NCI-H187 (cell line): ENCODE measurements at places on chromosomes 4 and X.

DNA sequence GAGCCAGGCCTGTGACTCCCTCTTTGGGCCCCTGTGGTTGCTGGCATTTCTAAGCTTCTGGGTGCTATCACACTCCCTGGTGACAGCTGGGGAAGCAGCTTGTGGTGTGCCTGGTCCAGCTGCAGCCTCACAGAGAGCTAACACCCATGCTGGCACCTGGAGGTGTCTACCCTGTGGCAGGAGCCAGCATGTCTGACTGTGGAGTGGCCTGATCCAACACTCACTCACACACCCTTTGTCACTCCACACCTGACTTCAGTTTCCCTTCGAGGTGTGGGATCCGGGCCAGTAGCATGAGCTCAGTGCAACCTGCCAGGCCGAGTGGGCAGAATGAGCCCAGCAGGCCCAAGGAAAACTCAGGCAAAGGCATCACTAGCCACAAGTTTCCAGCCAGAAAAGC is 67.5 kb downstream of the TECRL start:
- no peak for DNase-seq

- DNase-seq: no peak
Observed at GRCh38 chr4:152965611-152966010, 29.5 kb downstream of the FHDC1 start.

GRCh38 chr4:80138551-80139538 is 58.5 kb upstream of the PRDM8 start:
- no peak for DNase-seq

- peak; percentile 55 for DNase-seq
Observed at GRCh38 chrX:129606918-129607317, 47.8 kb downstream of the APLN start.

GRCh38 chr4:114209584-114209983 is 230.1 kb upstream of the ARSJ start:
- no peak for DNase-seq

DNA sequence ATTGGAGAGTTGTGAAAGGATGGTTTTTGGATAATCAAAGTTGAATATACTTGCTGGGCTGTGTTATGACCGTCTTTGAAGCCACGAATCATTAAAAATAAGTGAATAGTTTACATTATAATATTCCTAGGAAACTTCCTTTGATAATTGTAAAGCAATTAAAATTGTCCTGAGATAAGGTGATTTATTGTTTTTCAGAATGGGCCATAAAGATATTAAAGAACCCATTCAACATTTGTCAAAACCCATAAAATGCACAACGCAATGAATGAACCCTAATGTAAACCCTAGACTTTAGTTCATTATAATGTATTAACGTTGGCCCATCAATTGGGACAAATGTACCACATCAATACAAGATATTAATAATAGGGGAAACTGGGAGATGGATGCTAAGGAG is 11.4 kb downstream of the FHL1 start:
- no peak for DNase-seq

- no peak for DNase-seq
Observed at GRCh38 chrX:37348231-37348970, 763 bp upstream of the PRRG1 start.

DNA sequence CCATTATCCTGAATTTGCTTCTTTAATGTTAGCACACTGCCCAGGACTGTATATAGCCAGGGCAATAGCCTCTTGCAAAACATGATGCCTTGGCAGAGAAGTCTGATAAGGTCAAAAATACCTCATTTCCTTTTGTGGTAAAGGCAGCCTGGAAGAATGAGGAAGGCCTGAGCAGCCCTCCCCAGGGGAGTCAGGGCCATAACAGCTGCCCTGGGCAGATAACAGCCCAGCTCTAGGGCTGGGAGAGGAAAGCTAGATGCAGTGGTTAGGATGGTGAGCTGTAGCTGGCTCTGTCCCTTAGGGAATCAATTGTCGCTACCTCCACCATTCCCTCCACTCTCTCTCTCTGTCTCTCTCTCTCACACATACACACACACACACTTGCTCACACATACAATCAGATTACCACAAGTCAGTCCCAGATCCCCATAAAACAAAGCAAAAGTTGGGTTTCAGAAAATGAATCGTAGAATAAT is 29.2 kb downstream of the EFHC2 start:
- DNase-seq: no peak

- DNase-seq: no peak
Observed at GRCh38 chr4:159428975-159429692, 326.3 kb downstream of the RAPGEF2 start.

GRCh38 chr4:74365761-74366160 is 816 bp downstream of the EREG start:
- DNase-seq: peak; percentile 8

DNA sequence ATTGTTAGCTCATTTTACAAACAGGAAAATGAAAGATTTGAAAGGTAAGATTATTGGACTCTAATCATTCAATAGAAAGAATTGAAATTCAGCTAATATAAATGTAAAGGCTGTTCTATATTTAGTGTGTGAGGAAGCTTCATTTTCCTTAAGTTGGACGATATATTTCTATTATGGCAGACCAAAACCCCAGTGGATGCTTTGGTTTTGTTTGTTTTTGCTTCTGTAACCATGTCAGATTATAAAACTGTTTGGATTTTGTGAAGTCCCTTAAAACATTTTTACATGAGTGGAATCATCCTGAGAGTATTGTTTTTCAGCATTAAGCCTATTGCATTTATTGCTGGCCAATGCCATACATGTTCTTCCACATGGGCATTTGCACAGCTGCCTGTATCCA is 110.2 kb upstream of the ENPEP start:
- DNase-seq: no peak

DNA sequence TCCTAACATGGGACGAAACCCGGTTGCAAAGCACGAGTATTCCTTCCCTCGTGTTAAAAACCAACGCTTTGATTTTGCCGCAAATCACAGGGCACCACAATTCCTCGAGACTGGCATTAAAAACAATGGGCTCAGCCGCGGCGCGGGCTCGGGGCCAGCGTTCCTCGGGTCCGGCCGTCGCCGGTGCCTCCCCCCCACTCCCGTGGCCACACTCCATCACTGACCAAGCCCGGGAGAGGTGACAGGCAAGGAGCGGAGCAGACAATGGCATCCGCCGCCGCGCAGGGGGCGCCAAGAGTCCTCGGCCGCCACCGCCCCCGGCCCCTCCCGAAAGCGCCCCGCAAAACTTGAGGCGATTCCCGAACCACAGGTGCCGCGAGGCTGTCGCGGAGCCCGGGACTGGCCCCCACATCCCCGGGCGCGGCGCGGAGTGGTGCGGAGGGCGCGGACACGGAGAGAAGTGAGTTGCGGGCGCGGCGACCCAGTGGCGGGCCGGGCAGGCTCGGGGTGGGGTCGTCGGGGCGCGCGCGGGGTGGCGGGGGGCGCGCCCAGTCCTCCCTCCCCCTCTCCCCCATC is 445 bp downstream of the AP1S2 start:
- no peak for DNase-seq

DNA sequence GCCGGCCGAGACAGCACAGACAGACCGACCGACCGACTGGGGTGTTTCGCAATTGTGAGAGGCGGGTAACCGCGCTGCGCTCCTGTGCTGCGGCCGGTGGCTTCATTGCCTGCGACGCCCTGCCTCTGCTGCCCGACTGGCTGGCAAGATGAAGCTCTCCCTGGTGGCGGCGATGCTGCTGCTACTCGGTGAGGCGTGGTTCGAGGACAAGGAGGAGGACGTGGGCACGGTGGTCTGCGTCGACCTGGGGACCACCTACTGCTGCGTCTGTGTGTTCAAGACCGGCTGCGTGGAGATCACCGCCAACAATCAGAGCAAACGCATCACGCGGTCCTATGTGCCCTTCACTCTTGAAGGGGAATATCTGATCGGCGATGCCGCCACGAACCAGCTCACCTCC is 565.7 kb upstream of the SMIM31 start:
- no peak for DNase-seq

DNA sequence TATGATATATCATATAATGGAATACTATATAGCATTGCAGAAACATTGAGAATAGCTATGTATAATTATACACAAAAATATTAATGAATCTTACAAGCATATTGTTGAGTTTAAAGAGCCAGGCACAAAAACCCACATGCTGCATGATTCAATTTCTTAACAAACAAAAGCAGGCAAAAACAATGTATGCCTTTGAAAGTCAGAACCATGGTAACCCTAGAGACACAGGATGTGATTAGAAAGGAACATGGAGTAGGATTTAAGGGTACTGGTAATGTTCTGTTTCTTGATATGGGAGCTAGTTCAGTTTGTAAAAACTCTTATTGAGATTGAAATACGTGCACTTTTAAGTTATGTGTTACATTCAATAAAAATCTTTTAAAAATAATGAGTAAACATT is 21.5 kb downstream of the CXCL8 start:
- DNase-seq: no peak

DNA sequence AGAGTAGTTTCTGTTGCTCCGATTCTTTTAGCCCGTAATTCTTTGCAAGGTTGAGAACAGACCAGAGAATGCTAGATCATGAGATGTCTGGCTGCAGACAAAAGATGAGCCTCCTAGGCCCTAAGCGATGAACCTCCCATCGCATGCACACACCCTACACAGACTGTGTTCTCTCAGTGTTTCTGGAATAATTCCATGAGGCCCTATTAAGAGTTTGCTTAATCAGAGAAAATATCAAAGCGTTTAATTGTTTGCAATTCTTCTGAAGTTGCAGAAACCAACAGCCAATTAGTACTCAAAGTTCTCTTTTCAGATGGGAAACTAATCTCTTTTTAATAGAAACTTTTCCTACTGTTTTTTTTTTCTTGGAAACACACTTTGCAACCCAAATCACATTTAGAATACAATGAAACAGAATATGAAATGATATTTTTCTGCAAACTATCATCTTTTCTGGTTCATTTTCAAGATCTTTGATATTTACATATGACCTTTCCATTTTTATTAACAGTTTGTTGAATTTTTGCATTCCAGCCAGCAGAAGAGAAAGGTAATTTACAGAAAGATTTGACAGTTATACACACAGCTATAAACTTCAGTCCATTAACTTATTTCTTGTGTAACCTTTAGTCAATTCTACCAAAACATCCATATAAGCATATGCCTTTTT is 1525.6 kb downstream of the ARAP2 start:
- DNase-seq: no peak

GRCh38 chr4:138135610-138136009 is 106.5 kb downstream of the SLC7A11 start:
- no peak for DNase-seq

- DNase-seq: no peak
Observed at GRCh38 chr4:31983246-31983645, 1263.1 kb downstream of the PCDH7 start.

GRCh38 chr4:170697045-170697444 is 607.3 kb upstream of the AADAT start:
- no peak for DNase-seq

DNA sequence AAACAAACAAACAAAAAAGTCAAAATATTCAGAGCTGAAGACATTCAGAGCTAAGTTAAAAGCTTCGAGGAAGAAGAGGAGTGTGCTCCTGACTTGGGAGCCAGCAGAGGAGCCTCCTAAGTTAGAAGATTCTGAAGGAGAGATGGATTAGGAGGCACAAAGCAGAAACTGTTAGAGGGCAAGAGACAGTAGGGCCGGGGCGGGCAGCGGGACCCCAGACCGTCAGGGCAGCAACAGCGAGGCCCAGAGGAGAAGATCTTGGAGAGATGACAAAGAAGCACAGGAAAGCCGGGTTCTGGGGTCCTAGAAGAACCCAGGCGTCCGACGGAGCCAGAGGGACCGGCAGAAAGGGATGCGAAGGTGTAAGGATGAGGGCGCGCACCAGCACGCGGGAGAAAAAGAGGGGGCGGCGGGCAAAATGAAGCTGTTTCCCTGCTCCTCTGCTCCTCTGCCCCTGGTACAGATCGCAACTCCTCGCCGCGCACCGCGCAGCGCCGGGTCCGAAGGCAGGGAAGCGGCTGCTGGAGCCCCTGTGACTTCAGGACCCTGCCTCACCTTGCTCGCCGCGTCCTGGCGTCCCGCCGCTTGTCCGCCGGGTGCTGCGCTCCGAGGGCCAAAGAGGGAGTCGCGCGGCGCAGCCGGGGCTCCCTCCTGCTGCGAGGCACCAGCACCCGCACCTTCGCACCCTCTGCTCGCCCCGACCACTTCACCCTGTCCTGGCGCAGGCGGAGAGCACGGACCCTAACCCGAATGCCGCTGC is 477 bp downstream of the KLHL13 start:
- no peak for DNase-seq

GRCh38 chrX:38578167-38578566 is 16.8 kb downstream of the TSPAN7 start:
- no peak for DNase-seq

GRCh38 chrX:42748067-42748850 is 29.7 kb downstream of the PPP1R2C start:
- DNase-seq: no peak

GRCh38 chr4:152064753-152065152 is 303.9 kb upstream of the GATB start:
- DNase-seq: no peak

- DNase-seq: no peak
Observed at GRCh38 chr4:156608651-156609050, 362.9 kb downstream of the PDGFC start.

- no peak for DNase-seq
Observed at GRCh38 chr4:61220556-61220955, 20.4 kb downstream of the ADGRL3 start.

GRCh38 chrX:10649265-10649664 is 28.9 kb upstream of the MID1 start:
- DNase-seq: no peak

DNA sequence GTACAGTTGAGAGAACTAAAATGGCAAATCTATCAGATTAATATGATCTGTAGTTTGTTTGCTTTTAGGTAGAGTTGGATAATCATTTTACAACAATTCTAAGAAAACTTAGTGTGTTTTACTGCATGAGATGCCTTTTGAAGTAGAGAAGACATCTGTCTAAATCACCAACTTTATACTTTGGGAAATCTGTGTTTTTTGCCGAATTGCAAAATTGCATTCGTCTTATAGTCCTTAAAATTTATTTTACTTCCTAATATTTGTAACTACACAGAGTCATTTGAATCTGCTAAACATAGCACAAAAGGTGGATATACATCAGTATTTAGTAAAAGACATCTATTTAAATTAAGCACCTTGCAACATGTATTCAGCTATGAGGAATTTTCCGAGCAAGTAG is 100.0 kb downstream of the CCSER1 start:
- DNase-seq: no peak

DNA sequence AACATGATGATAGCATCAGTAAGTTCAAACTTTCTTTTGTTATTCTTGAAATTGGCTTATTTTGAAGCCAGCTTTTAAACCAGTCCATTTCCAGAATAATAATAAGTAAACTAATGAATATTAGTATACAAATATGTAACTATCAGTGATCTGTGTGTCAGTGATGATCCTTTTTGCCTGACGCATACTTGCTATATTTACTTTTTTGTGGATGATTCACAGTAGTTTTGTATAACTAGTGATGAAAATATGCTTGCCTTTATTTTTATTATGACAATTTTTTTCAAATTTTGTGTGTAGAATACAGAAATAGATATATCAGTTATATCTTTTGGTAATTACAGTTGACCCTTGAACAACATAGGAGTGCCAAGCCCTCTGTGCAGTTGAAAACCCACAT is 49.5 kb downstream of the USP53 start:
- no peak for DNase-seq

- no peak for DNase-seq
Observed at GRCh38 chr4:132124624-132124974, 1024.5 kb upstream of the PCDH10 start.

- no peak for DNase-seq
Observed at GRCh38 chr4:4330794-4331193, 40.7 kb downstream of the ZBTB49 start.
